ENCODE measurements at places on chromosomes 12 and 14.
A peak's percentile ranks its signal among the peaks of the same experiment; 100 is the strongest.

DNA sequence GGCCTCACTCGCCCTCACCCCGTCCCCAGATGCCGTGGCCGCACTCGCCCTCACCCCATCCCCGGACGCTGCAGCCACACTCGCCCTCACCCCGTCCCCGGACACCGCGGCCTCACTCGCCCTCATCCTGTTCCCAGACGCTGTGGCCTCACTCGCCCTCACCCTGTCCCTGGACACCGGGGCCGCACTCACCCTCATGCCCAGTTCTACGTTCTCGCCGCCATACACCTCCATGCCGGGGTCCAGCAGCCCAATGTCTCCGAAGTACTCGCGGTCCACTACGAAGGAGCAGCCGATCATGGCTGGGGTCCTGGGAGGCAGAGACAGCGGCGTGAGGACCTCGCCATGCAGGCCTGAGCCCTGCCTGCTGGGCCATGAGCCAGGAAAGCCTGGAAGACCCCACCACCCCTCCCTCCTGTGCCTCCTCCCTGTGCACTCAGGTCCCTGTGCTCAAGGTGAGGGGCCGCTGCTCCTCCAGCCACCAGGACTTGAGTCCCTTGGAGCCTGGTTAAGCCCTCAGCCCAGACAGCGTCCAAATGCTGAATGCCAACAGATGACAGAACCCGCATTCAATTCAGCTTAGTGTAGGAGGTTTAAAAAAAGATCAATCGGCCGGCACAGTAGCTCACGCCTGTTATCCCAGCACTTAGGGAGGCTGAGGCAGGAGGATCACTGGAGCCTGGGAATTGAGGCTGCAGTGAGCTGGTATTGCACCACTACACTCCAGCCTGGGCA, 81.5 kb downstream of the GALNT9 start:
- no peak for DNase-seq

- DNase-seq, result peak; percentile 8
Measured at GRCh38 chr12:121334513-121335343, 17.5 kb downstream of the ANAPC5 start.

DNA sequence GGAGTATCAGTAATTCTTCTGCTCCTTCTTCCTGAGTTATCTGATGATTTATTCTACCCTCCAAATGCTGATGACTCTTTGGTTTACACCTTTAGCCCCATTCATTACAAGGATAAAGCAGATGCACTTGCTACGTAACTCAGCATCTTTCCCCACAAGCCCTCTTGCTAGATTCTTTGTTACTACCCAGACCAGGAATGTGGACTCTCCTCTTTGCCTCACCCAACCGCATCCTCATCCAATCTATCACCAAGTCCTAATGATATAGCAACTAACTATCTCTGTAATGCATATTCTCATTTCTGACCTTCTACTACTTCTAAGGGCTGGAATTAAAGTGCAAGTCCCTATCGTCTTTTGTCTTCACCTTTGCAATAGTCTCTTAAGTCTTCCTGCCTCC, 9.2 kb downstream of the KRT1 start:
- no peak for DNase-seq

DNA sequence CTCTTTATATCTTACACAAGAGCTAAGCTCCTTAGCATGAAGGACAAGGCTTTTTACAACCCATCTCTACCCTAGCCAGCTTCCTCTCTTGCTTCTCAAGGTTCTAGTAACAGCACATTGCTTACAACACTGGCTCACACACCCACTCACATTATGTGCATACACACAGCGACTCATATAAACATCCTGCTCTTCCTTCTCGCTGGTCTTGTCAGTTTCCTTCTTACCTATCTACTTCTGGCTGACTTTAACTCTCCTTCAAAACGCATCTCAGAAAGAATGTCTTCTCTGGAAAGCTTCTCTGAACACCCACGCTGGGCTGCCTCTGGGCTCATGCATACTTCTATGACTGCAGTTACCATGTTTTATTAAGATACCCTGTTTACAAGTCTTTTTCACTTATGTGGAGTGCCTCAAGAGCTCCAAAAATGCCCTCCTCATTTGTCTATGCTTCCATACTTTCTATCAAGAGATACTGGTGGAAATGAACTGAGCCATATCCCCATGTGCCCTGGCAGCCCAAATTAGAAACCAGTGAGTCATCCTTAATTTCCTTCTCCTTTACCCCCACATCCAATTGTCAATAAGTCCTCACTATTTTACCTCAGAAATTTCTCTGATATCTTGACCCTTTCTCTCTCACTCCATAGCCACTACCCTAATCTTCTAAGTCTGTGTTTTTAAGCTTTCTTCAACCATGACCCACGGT, 126.9 kb upstream of the KRAS start:
- DNase-seq, result no peak

DNA sequence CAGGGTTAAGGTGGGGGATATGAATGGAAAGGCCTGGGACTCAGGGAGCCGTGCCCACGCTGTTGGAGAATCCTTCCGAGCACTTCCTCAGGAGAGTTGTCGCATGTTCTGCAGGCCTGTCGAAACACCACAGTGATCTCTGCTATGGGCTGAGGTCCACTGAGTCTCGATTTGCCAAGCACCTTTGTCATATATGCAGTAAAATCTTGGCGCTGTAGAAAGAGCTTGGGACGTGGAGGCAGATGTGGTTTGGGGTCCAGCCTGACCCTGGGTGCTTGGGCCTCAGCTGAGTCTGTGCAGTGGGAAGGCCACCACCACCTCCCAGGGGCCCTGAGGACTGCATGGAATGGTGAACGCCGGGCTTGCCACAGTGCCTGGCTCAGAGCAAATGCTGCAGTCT, 32.9 kb downstream of the C14orf132 start:
- DNase-seq, result no peak

- no peak for DNase-seq
Measured at GRCh38 chr14:63191211-63191610, 13.0 kb upstream of the RHOJ start.

GRCh38 chr12:127231371-127231770, 1035.6 kb upstream of the TMEM132C start:
- DNase-seq, result no peak

GRCh38 chr14:21168055-21168454, 12.2 kb upstream of the OR5AU1 start:
- DNase-seq, result no peak

GRCh38 chr12:13182881-13183280, 13.6 kb upstream of the EMP1 start:
- no peak for DNase-seq

DNA sequence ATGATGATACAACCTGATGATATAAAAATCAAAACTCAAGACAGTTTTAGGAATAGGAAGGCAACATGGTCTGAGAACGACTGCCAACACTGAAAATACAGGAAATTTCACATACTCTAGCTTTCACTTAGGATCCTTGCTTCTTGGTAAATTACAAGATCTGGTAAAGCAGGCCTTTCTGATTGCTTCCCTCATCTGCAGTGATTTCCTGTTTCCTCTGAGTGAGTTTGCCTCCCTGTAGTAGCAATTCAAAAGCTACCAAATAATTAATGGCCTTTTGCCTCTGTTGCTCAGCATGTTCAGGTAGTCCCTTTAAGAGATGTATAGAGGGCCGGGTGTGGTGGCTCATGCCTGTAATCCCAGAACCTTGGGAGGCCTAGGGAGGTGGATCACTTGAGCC, 2.0 kb upstream of the IRAK3 start:
- DNase-seq, result no peak

GRCh38 chr12:117159674-117160073, 30.6 kb downstream of the FBXO21 start:
- DNase-seq, result no peak

- DNase-seq, result no peak
Measured at GRCh38 chr12:113587720-113588119, 116.0 kb upstream of the LHX5 start.

GRCh38 chr14:102940729-102941362, 18.4 kb downstream of the AMN start:
- DNase-seq, result no peak

DNA sequence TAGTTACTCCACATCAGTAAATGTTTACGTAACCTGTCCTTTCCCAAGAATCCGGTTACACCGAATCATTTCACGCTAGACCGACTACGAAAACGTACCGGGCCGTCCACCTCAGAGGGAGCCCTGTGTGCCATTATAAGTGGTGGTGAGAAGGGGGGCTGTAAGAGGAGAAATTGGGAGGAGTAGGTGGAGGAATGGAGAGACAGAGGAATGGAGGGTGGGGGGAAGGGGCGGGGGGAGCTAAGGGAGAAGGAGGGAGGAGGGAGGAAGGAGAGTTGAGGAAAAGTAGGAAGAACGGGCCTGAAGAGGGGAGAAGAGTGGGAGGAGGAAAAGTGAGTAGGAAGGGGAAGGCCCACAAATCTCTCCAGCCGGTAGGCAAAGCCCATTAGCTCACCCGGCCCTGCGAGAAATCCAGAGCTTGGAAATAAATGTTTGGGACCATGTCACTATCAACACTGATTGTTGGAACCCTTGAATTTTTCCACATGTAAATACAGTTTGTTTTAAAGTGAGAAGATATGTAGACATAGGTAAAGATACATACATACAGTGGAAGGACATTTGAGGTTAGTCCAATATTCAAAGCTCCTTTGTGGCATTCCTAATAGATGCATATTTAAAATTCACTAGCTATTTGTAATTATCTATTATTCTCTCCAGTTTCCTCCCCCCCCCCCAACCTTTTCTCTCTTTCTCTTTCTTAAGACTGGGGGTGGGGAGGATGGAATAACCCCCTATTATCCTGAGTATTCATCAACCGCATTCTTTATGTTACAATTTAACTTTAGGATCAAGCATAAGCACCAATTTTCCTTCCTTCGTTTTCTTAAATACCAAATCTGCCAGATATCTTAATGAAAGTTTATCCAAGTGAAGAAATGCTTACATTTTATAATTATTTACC, 2.1 kb upstream of the FOXG1 start:
- DNase-seq, result no peak

GRCh38 chr12:98483621-98484503, 31.5 kb upstream of the TMPO start:
- DNase-seq, result no peak

GRCh38 chr14:23579311-23579630, 681 bp upstream of the JPH4 start:
- DNase-seq, result no peak

- DNase-seq, result no peak
Measured at GRCh38 chr14:72559202-72559601, 334.7 kb downstream of the DPF3 start.

DNA sequence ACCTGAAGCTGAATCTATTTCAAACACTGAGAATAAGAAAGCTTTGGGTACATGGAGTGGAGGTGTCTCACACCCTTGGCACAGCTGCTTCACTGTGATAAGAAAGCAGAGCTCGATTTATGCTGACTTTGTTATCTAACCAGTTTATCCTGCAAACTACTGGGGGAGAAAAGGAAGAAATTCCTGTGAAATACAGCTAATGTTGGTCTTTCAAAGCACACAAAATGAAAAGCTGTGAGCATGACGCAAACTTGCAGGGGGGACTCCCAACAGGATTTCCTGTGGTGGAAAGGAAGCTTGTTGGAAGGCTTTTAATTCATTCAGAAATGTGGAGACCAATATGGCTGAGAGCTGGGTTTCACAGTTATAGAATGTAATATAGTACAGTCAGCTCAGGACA, 53.4 kb downstream of the SRGAP1 start:
- DNase-seq, result no peak

DNA sequence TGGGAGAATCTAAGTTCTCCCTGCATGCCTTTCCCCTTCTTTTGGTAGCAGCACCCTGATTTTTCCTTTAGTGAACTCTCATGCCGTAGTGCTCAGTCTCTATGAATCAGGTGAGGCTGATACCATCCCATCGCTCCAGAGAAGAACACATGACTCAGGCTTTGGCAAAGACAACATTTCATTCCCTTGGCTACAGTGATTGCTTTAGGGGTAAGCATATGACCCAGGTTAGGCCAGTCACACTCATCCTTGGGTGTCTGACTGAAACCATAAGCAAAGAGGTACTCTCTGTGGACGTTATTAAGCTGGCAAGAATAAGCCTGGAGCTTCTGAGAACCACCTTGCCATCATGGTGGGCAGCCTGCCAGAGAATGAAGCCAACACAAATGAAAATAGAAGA, 141.8 kb downstream of the MYRFL start:
- no peak for DNase-seq

DNA sequence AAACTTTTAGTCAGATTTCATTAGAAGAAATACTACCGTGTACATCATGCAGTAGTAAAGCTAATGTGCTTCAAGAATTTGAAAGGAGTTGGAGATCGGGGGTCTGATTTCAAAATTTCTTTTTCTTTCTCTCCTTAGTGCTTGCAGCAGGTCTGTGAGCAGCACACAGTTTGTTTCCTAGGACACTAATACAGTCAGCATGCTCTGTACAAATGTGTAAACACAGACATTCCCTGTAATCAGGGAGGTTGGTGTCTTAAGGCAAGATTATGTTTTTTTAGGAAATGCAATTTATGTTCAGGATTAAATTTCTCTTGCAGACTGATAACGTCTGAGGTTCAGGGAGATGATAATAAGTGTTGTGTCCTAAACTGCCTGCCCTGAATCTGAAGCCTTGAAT, 142.7 kb downstream of the ALX1 start:
- no peak for DNase-seq
